ENCODE measurements at places on chromosomes 5 and 9. TPM values are rescaled to one million over a fixed set of nuclear protein-coding genes. Genes with fewer than 3 reads are reported as not detected.

The IL13 gene
- not detected for total RNA-seq

The ISL1 gene
- not detected for total RNA-seq

DNA sequence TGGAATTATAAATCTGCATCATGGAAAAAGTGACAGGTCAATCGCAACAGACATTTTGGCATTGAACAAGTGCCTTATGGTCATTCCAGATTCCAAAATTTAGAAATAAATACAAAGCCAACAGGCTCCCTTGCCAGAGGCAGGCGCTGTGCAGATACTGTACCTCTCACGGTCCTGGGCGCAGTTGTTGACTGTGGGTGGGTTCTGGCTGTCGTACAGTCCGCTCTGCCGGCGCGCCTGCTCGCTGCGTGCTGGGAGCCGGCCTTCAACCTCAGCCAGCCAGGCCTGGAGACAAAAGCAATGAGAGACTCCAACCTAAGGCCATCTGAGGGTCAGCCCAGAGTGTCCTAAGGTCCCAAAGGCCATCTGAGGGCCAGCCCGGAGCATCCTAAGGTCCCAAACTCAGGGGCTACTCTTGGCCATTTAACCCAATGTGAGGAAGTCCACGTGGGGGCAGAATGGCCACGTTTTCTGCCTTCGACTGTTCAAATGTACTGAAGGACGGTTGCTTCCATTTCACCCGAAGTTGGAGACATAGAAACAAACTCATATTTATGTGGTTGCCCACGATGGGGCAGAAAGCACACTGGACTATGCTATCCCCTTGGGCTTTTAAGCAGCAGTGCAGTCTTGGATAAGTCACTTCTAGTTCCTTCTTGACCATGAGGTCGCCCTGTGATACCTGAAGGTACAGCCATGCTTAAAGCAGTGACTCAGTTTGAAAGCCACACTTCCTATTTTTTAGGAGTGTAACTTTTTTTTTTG, 65.2 kb downstream of the USP20 start:
- DNase-seq = no peak

The ADAMTS19 gene
- not detected for total RNA-seq

The ARSI gene
- total RNA-seq = 0.21 TPM

GRCh38 chr5:17212996-17213395, 4.4 kb upstream of the BASP1 start:
- DNase-seq = no peak

- DNase-seq = no peak
These were observed 103.3 kb downstream of the FBXL17 start for GRCh38 chr5:108278285-108279240.

The SPATA6L gene
- not detected for total RNA-seq
